ENCODE measurements at places on chromosomes 2 and 18. TPM values are rescaled to one million over a fixed set of nuclear protein-coding genes. Genes with fewer than 3 reads are reported as not detected.

DNA sequence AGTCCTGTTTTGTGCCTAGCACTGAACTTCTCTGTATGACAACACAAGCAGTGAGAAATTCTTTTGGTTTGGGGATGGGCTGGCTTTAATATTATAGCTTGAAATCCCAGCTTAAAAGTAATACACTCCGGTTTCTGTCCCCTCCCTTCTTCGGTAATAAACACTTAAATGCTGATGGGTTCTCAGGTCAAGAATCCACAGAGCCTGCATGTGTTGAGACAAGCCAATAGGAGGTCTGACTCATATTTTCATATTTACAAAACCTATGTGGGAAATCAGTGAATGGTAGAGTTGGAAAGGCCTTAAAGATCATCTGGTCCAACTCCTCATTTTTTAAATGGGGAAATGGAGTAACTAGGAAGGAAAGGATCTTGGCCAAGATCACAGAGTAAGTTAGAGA lies 47.5 kb downstream of the VSNL1 start:
- no peak for DNase-seq

GRCh38 chr18:13500227-13500865 lies 226.0 kb downstream of the FAM210A start:
- DNase-seq, result no peak

GRCh38 chr2:72803151-72803550 lies 22.7 kb downstream of the EXOC6B start:
- DNase-seq, result no peak

- DNase-seq, result no peak
Observed at GRCh38 chr18:55110436-55110835, 151.2 kb upstream of the CCDC68 start.

DNA sequence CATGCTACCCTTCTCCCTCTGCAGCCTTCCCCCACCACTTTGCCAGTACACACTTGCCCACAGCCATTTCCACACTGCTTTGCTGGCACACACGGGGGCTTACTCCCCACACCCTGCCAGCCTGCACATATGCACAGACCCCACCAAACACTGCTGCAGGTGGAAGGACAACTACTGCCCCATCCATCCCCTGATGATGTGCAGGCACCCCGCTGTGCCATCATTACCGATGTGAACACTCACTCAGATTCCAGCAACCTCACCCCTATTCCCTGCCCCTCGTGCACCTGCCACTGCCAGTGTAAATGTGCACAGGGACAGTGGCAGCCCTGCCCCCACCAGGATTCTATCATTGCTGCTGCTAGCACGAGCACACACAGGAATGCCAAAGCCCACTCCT lies 1400.8 kb upstream of the DDX18 start:
- DNase-seq, result no peak

GRCh38 chr2:149387411-149387810 lies 57.0 kb downstream of the LYPD6 start:
- DNase-seq, result no peak

FAP gene
- total RNA-seq, result not detected

DNA sequence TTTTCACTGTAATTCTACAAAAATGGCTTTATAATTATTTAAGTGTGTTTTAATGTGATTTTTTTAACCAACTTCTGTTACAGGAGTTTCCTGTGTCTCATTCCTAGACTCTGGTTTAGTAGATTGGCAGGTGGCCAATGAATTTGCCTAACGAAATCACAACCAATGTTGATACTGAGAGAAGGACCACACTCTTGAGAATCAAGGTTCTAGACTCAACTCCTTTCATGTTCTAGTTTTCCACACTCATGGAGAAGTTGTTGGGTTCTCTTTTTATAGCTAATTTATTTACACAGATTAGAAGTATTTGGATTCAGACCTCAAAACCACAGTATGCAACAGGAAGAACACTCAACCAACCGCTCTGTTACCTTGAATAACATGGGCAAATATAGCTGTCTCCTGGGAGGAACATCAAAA lies 22.6 kb upstream of the USP34 start:
- peak; percentile 69 for DNase-seq

DNA sequence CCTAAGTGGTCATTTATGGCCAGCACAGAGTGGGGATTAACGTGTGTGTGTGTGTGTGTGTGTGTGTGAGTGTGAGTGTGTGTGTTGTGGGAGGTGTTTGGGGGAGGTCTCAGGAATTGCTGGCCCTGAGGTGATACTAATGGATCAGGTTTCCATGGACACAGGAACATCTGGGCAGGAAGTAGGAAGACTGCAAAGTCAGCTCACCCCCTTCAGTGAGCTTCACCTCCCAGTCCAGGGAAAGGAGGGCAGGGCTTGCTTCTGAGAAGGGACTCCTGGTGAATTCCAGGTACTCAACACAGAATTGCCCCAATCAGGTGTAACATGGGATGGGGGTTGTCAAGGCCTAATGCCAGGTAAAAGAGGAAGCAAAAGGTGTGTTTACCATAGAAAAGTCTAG lies 30.3 kb upstream of the IL1R1 start:
- no peak for DNase-seq

DNA sequence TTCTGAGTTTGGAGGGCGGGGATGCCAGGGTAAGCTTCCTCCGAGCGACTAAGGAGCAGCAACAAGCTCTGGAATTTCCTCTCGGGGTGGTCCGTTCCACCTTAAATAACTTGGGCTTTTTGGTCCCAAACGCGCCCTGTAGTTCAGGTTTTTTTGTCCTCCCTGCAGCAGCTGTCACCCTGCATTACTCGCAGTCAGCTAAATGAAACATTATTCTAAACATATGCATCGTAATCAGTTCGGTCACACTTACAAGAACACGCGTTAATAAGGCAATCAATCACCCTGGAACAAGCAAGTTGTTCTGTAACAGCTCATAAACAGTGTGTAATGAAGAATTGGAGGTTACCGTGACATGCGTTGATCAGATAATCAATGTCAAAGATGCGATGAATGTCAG lies 8.3 kb downstream of the EVX2 start:
- DNase-seq, result no peak

CAB39 gene
- total RNA-seq, result 45.5 TPM

DNA sequence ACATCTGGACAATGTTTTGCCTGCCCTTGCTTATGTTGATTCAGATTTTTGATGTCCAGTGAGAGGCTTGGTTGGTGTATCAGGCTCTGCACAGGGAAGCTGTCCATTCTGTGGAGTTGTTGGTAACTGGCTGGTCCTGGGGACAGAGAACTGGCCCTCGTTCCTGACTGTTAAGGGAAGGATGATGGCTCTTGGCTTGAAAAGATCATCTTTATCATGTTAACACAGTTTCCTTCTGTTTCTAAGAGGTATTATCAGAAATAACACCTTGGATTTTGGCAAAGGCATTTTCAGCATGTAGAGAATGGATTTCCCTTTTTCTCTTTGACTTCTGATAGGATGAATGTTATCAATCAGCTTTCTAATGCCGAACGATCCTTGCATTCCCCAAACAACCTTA lies 19.3 kb downstream of the STK25 start:
- DNase-seq, result no peak

- no peak for DNase-seq
Observed at GRCh38 chr2:226761195-226761583, 38.4 kb downstream of the IRS1 start.

GRCh38 chr2:226037526-226037925 lies 638.0 kb downstream of the NYAP2 start:
- DNase-seq, result no peak

GRCh38 chr2:129460299-129461198 lies 518.9 kb upstream of the RAB6C start:
- no peak for DNase-seq

GRCh38 chr18:22307528-22307927 lies 110.2 kb downstream of the CTAGE1 start:
- DNase-seq, result peak; percentile 57

SLC5A7 gene
- total RNA-seq, result not detected

DNA sequence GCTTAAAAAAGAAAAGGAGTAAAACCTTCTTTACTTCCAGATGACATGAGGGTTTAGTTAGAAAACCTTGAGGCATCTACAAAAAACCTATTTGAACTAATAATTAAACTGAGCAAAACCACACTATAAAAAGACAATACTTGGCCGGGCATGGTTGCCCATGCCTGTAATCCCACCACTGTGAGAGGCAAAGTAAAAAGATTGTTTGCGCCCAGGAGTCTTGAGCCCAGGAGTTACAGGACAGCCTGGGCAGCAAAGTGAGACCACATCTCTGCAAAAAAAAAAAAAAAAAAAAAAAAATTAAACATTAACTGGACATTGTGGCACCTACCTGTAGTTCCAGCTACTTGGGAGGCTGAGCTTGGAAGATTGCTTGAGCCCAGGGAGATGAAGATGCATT lies 502.8 kb upstream of the LRRTM4 start:
- DNase-seq, result no peak

DNA sequence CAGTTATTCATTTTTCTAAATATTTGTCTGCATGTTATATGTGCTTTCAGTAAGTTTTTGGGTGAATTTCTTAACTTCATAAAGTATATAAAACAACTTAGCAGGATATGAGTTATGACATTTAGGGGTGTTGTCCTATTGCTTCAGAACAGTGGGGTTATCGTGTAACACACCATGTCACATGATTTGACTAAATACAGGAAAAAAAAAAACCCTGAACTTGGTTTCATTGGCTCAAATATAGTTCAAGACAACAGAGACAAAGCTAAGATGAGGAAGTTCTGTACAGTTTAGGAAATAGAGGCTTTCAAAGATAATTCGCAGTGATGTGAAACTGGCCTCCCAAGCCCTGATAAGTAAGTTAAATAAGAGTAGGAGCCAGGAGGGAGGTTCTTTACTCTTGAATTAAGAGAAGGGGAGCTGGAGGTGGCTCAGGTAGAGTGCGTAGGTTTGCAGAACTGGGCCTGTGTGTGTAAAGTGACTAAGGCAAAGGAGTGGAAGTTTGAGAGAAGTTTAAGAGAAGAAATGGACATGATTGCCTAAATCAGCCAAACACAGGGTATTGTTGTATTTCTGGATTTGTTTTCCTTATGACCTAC lies 53.9 kb downstream of the LIMS1 start:
- DNase-seq, result peak; percentile 67
